ENCODE measurements at places on chromosomes 3 and 15.

DNA sequence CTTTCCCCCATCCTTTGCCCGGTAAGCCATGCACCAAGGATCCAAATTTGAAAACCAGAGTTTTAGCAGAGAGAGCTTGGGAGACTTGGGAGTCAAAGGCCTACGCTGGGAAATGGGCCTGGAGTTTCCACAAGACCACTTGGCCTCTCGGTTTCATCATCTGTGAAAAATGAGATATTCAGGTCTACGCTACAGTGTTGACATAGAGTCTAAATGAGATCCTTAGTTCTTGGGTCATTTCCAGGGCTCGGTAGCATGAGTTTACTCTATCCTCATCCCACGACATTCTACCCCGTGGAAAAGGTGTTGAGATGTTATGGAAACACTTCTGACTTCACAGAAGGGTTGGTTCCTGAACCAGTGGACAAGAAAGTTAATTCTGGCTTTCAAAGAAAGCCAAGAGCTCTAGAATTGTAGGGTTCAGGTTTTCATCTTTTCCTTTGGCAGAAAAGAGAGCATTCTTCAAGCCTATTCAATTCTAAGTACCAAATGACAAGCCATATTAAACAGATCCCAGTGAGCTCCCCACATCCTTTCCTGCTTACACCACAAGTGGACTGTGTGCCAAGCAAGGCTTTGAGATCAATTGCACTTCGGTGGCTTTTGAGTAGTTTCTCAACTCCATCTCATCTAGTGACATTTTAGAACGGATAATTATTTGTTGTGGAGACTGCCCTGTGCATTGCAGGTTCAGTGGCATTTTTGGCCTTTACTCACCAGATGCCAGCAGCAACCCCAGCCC lies 219.7 kb downstream of the SLCO3A1 start:
- DNase-seq = no peak

DNA sequence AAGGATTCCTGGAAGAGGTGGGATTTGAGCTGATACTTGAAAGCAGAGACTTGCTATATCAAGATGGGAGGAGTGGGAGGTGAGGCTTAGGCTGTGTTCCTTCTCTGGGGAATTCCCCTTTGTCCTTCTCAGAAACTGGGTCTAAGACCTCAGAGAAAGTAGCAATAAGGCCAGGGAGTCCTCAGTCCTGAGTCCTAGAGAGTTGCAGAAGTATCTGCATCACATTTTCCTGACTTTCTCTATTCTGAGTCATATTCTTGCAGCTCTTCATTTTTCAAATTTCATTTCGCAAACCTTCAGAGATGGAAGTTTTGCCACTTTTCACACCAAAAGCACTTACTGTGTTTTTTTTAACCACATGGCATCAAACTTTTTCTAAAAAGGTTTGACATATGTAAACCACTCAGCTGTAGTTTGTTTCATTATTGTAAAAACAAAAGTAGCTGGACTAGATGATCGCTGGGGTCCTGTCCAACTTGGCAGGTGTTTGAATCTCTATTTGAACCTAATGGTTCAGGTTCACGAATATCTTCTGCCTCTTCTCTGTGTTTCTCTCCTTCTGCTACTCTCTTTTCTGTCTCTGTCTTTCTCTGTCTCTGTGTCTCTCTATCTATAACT lies 21.3 kb downstream of the COLQ start:
- no peak for DNase-seq

DNA sequence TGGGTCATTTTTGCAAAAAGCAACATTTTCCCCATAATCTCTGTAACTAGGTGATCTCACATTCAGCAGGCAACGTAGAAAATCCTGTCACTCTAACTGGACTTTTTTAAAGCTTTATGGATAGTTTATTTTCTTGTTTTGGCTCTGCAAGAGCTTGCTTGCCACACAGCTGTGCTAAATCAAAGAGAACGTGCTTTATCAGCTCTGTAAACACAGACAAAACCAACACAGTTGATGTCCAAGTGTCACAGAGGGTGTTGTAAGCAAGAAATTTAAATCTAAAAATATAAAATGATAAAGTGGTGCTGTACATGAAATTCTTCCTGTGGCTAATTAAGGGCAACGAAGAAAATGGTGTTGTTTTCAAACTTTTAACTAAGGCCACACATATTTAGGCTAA lies 97.5 kb upstream of the STAC start:
- DNase-seq = no peak

DNA sequence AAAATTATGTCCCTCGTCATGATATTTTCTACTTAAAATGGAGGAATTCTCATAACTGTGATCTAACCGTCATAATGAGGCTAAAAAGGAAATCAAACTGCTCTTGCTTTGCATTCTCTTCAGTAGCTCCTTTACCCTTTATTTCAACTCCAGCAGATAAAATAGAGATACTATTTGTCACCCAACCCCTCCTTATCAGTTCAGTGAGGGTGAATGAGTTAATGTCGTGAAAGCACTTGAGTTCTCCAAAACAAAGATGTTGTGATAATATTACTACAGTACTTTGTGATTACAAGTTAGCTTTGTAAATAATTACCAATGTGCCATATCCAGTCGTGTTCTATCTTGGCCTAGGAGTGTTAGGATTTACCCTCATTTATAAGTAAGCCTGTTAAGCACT lies 63.4 kb upstream of the ANKRD28 start:
- no peak for DNase-seq

- DNase-seq = no peak
Measured at GRCh38 chr3:61875046-61875844, 313.9 kb downstream of the PTPRG start.

DNA sequence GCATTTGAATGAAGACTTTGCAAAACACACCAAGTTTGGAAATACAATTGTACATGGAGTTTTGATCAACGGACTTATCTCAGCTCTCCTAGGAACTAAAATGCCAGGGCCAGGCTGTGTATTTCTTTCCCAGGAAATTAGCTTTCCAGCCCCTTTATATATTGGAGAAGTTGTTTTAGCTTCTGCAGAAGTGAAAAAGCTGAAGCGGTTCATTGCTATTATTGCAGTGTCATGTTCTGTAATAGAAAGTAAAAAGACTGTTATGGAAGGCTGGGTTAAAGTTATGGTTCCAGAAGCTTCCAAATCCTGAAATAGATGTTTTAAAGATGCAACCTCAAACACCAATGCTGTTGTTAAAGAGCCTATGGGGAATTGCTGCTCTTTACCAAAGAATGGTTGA lies 11.5 kb downstream of the HTD2 start:
- DNase-seq = no peak

GRCh38 chr3:195133462-195133861 lies 137.5 kb downstream of the XXYLT1 start:
- no peak for DNase-seq

GRCh38 chr3:123521179-123521969 lies 63.5 kb downstream of the HACD2 start:
- no peak for DNase-seq

GRCh38 chr3:177554895-177555759 lies 357.8 kb upstream of the TBL1XR1 start:
- no peak for DNase-seq

DNA sequence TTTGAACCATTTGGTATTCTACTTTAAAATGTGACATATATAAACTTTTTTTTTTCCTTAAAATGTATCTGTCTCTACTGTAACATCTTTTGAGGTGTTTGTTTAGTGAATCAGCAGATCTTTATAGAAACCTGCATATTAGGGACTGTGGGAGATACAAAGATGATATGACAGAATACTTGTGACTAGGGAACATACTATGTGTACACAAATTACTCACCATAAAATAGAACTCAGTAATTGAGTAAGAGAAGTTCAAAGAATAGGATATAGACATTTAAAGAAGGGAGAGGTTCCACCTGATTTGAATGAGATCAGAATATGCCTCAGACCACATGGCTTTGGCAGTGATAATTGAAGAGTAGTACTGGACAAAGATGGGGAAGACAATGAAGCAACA lies 47.9 kb downstream of the ATP2C1 start:
- DNase-seq = no peak

- DNase-seq = no peak
Measured at GRCh38 chr3:79018671-79019136, 749.1 kb downstream of the ROBO1 start.

GRCh38 chr3:20990896-20991295 lies 760.1 kb downstream of the ZNF385D start:
- no peak for DNase-seq

- DNase-seq = no peak
Measured at GRCh38 chr3:122975924-122976293, 51.7 kb downstream of the SEMA5B start.

DNA sequence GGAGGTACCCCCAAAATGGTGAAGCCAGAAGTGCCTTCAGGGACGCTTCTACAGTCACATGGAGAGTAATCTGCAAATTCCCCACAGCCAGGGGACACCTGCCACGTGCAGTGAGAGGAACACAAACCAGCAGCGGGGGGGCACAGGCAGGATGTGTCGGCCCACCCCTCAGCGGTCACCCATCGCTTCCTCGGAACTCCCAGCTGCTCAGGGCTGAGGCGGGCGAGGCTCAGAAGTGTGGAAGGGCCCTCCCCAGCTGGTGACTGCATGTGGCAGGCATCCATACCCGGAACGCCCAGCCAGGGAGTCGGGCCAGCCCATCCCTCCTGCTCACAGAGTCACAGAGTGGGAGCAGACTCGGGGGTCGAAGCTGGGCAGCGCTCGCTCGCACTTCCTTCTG lies 63.7 kb downstream of the SLC12A8 start:
- DNase-seq = no peak

- DNase-seq = no peak
Measured at GRCh38 chr3:123082370-123083065, 15.7 kb downstream of the PDIA5 start.

DNA sequence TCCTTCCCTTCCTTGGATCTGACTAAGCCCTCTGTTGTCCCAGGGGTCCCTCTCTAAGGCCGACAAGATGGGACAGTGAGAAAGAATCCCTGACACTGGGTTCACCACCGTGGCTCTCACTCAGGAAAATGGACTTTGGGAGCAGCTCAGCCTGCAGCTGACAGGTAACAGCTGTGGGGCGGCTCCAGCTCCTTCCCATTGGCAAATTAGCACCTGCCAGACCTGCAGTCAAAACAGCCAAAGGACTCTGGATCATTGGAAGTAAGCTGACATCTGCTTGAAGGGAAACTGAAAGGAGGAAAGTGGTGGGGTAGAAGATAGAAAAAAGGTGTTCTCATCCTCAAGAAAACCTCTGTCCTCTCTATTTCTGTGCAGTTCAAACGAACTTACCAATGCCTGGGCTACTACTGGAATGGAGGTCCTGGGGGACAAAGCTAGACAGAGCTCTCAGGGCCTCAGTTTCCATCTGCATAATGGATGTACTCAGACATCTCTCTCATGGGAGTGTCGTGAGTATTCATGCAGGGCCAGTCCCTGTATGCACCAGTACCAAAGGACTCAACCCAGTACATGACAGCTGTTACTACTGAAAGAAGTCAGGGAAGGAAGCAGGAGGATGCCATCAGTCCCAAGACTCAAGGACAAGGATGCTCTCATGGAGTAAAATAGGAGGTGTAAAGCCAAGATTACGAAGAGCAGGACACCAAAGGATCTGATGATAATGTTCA lies 53.6 kb upstream of the DCLK3 start:
- DNase-seq = no peak

DNA sequence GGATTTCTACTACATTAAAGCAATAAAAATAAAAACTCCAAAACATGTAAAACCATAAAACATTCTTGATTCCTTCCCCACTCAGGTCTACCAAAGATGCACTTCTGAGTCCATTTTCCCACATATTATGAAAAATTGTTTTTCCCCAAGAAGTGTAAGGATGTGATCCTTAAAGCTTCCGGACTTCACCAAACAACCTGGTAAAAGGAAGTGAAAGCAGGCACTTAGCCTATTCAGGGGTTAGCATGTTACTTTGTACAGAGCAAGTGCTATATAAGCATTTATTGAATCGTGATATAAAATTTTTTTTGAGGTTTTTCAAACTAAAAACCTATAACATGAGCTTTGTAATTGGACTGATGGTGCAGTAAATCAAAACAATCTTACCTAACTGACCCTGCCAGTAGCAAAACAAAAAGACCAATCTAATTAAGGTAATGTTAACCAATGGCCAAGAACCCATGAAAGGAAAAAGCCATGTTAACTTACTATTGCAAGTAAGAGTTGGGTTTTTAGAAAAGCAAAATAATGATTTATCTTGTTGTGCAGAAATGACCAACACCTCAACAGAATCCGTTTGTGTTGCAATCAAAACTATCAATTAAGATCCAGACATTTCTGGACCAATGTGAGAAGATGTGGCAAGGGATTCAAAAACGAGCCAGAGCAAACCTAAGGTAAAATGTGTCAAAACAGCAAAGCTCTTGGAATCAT lies 1.8 kb downstream of the SETD2 start:
- no peak for DNase-seq

GRCh38 chr15:90720131-90720530 lies 3.0 kb downstream of the BLM start:
- DNase-seq = no peak

GRCh38 chr3:38105525-38105924 lies 31.4 kb downstream of the ACAA1 start:
- DNase-seq = no peak

GRCh38 chr3:132405188-132405587 lies 12.1 kb upstream of the DNAJC13 start:
- no peak for DNase-seq

DNA sequence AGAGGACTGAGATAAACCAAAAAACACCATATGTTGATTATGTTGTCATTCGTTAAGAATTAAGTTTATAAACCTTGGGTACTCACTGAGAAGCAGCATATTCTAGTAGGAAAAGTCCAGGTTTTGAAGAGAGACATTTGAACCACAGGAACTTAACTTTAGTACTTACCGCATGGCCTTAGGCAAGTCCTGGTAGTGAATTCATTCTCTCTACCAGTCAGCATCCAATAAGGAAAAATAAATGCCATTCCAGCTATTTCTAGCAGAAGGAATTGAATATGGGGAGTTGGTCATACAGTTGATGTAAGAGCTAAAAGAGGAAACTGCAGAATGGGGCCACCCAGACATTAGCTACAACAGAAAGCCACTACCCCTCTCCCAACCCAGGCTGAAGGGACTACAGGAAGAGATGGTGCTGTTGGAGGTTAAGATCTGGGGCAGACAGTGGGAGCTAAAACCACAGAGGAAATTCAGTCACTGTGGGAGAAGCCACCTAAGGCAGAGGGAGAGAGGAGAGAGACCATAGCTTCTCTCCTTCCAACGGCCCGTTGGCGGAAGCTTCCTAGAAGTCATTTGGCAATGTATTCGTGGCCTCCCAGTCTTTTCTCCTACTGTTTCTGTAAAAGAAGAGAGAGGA lies 133.8 kb upstream of the RARB start:
- DNase-seq = no peak

DNA sequence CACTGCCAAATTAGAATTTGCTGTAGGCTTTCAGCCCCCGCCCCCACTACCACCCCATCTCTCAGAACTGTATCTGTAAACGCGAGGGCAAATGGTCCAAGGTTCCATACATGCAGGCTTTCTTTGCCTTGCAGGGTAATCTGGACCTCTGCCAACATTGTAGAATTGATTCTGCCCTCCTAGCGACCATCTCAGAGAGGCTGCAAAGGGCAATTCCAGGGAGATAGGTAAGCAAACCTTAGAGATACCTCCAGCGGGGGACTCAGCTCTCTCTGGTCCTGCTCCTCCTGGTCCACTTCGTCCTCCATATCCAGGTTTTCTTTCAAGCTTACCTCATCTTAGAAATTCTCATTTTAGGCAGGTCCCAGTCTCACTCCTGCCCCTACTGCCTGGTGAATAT lies 64.4 kb downstream of the SLMAP start:
- DNase-seq = no peak

Measured in omental fat pad (tissue), 4 donors.